CD4-positive, alpha-beta T cell treated with Interleukin-10 for 1 hour (primary cell): ENCODE measurements at places on chromosomes 11 and 22.

GRCh38 chr22:30486661-30487115 lies 14.9 kb upstream of the SEC14L3 start:
- no peak for DNase-seq

GRCh38 chr11:61173456-61173855 lies 12.2 kb upstream of the VPS37C start:
- no peak for DNase-seq

DNA sequence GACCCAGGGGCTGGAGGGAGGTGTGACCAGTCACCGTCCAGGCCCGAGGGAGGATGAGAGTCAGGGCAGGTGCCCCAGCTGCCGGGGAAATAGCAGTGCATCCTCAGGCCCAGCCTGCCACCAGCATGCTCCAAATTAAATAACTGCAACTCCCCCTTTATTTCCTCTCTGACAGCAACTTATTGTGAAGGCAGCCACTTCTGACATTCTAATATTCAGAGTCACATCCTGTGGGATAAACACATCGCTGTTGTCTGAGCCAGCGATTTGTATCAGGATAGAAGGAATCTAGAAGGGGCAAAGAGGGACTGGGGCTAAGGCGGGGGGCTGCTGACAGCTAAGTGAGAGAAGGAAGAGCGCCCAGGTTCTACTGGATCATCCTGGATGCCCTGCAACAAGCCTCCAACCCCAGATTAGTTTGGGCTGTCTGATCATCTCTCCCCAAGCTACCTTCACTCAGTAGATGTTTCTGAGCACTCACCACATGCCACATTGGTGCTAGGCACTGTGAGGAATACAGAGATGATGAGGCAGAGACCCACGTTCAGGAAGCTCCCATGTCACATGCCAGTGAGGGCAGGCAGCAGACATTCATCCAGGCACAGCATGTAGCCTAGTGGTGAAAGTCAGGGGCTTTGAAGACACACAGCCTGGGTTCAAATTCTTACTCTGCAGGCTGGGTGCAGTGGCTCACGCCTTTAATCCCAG lies 214.1 kb downstream of the BUD13 start:
- no peak for DNase-seq

DNA sequence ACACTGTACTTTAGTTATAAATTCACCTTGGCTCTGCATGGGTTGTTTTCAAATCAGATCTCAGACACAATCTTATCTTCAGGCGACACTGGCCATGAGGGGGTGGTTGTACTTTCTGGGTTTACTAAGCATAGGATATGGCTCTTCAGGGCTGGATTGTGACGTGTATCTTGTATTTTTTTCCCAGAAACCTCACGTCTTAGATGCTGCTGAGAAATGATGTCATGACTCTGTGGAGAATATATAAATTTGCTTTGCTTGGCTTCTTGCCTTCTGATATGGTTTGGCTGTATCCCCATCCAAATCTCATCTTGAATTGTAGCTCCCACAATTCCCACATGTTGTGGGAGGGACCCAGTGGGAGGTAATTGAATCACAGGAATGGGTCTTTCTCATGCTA lies 82.8 kb upstream of the VSTM5 start:
- DNase-seq = no peak

- no peak for DNase-seq
Measured at GRCh38 chr11:10267821-10268220, 26.2 kb downstream of the SBF2 start.

- peak; percentile 25 for DNase-seq
Measured at GRCh38 chr11:2886191-2886894, 768 bp upstream of the CDKN1C start.

- no peak for DNase-seq
Measured at GRCh38 chr11:86153439-86153838, 84.6 kb upstream of the PICALM start.

GRCh38 chr11:64928957-64929356 lies 4.5 kb downstream of the PPP2R5B start:
- no peak for DNase-seq

DNA sequence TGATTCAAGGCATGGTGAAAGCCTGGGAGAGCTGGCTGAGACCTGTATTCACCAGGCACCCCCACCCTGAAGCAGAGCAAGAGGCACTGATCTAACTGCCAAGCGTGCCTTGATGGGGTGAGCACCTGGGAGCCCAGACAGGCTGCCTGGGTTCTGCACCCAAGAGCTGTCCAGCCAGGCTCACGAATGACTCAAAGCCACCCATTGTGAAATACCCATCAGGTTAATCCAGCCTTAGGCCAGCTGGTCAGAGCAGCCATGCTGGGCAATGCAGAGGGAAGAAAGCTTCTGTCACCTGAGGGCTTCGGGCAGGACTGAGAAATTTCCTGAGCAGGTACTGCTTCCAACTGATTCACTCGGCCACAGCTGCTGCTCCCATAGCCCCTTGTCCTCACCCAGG lies 22.1 kb downstream of the THOC5 start:
- no peak for DNase-seq

DNA sequence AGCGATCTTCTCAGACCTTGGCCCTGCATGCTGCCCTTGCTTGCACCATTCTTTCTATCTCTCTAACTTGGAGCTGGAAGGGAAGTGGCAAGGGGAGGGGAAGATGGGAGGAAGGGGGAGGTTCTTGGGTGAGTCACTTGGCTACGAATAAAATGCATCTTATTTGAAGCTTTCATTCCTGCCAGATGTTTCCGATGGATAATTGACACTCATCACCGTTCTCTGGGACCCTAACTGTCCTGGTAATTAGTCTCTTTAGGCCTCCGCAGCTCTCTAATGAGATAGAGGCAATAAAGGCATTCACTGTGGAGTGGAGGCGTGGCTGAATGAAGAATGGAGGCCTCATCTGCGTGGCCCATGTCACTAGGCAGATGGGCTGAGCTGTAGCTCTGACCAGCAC lies 960.1 kb downstream of the NTM start:
- DNase-seq = no peak

- DNase-seq = peak; percentile 31
Measured at GRCh38 chr11:60265373-60266214, 14.9 kb upstream of the MS4A4A start.

- DNase-seq = peak; percentile 93
Measured at GRCh38 chr22:37242395-37242918, 1.6 kb downstream of the RAC2 start.

DNA sequence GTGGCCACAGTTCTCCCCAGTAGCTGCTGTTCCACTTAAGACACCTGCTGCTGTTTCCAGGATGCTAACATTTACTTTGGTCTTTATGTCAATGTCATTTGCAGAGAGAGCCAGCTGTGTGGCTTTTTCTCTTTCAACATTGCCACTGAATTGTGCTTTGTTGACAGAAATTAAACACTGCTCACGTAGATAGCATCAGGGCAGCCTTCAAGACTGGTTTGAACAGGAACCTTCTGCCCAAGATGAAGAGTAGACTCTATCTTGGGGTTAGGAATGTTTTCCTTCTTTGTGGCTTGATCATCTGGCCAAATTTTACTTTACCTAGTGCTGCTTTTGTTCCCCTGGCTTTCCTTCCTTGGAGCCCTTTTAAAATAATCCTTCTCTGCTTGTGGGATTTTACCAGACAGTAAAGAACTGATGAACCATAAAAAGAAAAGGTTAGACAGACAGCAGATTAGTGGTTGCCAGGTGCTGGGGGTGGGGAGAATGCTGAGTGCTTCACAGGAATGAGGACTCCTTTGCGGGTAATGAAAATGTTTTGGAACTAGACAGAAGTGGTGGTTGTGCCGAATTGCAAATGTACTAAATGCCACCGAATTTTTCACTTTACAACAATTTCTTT lies 22.7 kb upstream of the XBP1 start:
- peak; percentile 41 for DNase-seq

GRCh38 chr11:117626576-117626975 lies 170.4 kb downstream of the DSCAML1 start:
- DNase-seq = no peak

- DNase-seq = peak; percentile 65
Measured at GRCh38 chr11:10208131-10208575, 85.9 kb downstream of the SBF2 start.

GRCh38 chr11:123683428-123684170 lies 29.2 kb upstream of the SCN3B start:
- DNase-seq = no peak

DNA sequence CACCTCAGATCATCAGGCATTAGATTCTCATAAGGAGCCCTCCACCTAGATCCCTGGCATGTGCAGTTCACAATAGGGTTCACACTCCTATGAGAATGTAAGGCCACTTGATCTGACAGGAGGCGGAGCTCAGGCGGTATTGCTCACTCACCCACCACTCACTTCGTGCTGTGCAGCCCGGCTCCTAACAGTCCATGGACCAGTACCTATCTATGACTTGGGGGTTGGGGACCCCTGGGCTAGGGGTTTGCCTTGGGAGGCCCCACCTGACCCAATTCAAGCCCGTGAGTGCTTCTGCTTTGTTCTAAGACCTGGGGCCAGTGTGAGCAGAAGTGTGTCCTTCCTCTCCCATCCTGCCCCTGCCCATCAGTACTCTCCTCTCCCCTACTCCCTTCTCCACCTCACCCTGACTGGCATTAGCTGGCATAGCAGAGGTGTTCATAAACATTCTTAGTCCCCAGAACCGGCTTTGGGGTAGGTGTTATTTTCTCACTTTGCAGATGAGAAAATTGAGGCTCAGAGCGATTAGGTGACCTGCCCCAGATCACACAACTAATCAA lies 2.2 kb downstream of the APOC3 start:
- no peak for DNase-seq

GRCh38 chr22:39230261-39231196 lies 14.3 kb downstream of the PDGFB start:
- DNase-seq = no peak

DNA sequence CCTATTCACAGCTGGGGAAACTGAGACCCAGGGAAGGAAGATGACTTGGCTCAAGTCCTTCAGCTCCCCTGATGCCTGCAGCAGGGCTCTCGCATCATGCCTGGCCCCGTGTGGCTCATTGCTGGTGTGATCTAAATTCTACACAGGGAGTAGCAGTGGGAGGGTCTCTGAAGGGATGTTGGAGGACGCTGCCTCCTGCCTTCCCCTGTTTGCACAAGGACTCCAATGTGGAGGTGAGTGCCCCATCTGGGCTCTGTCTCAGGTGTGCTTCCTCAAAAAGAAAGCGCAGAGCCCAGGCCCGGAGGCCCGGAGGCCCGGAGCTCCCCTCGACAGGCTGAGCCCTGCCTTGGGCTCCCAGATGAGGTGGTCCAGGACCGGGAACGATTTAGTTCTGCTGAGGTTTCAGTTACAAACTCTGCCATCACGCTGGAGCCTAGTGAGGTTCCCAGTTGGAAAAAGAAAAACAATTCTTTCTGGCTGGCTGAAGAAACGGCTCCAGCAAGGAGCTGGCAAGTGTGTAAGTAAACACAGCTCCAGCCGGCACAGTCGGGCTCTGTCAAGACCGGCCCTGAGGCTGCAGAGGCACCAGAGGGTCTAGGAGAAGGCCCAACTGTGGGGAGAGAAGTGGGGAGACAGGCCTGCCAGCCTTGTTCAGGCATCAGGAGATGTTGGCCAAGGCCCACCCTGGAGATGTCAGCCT lies 49.8 kb downstream of the NAT10 start:
- DNase-seq = no peak

GRCh38 chr22:35649026-35649553 lies 844 bp downstream of the APOL6 start:
- no peak for DNase-seq

GRCh38 chr11:44095506-44096359 lies at the start of gene EXT2:
Gene EXT2 (plus strand): TSS chr11:44095678. CDS start chr11:44107713, 12,035 bp downstream.
- DNase-seq = peak; percentile 88

- no peak for DNase-seq
Measured at GRCh38 chr22:20155330-20156041, 4.6 kb upstream of the CCDC188 start.

GRCh38 chr11:34626393-34626792 lies 5.5 kb downstream of the EHF start:
- DNase-seq = no peak

DNA sequence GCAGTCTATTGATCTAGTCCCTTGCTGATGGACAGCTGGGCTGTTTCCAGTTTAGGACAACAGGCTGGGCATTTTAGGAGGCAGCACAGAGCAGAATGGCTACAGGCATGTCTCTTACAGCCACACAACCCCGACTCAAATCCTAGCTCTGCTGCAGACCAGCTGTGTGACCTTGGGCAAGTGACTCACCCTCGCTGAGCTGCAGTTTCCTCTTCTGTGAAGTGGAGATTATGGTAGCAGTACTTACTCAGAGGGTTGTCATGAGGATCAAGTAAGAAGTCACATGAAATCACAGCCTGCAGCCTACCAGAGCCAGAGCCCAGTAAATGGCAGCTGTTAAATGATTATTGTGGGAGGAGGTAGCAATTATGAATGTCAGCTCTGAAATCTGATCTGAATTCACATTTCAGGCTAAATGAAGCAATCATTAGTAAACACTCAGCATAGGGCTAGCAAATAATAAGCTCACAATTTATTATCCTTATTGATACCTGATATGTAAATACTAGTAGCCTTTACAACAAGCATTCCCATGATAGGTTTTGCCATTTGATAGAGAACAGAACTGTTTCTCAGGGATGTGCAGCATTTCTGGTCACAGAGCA lies 58.9 kb downstream of the MYEOV start:
- no peak for DNase-seq

DNA sequence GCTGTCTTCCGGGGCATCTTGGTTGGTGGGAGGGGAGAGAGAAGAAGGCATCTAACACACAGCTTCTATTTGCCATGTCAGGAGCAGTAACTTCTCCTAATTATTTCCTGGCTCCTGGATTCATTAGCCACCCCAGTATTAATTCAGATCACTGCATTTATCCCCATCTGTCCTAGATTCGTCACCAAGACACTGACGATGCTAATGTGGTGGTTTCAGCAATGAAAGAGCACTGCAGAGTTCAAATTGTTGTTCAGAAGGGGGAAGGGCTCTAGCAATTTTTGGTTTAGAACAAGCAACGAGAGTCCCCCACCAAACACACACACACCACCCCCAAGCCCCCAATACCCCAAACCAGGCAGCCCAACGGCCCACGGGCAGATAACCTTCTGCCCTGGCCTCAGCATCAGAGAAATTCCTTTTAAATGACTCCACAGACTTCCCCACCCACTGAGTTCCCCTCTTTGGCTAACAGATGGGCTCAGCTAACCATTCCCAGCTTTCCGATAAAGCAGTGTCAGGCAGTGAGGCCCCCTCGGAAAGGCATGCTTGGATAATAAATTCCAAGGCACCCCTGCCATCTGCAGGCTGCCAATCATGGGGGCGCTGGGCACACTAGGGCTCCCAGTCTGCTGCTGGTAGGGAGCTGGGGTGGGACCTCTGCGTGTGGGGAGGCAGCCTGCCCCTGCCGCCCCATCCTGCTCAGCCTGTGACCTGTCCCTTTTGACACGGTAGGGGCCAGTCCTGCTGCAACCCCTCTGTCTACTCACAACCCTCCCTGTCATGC lies 453.5 kb downstream of the MIAT start:
- DNase-seq = no peak

GRCh38 chr11:35227576-35228327 lies 88.8 kb downstream of the CD44 start:
- DNase-seq = no peak

DNA sequence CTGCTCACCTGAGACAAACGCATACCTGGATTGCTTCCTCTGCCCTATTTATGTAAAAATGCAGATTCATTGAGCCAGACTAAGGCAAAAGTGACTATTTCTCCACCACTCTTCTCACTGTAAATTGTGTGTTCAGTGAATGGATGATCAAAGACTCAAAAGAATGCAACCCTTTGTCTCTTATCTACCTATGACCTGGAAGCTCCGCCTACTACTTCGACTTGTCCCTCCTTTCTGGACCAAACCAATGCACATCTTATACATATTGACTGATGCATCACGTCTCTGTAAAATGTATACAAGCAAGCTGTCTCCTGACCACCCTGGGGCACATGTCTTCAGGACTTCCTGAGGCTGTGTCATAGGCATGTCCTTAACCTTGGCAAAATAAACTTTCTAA lies 418.0 kb upstream of the SYN3 start:
- no peak for DNase-seq
